ENCODE measurements at places on chromosomes 2 and 18. TPM values are rescaled to one million over a fixed set of nuclear protein-coding genes. Genes with fewer than 3 reads are reported as not detected.

Gene MDH1B
- total RNA-seq: 0.86 TPM

Gene ANKRD29
- 5.8 TPM for total RNA-seq

Gene AP1S3
- 1.8 TPM for total RNA-seq

Gene CNRIP1
- 36.4 TPM for total RNA-seq

Gene LYG1
- total RNA-seq: 0.86 TPM

Gene POTEI
- total RNA-seq: not detected

Gene SEH1L
- 36.3 TPM for total RNA-seq

Gene C18orf54
- 11.1 TPM for total RNA-seq

GRCh38 chr18:5891854-5892215 is 3.5 kb downstream of the TMEM200C start:
- DNase-seq: no peak

- no peak for DNase-seq
Measured at GRCh38 chr2:173653432-173653805, 298.7 kb downstream of the CDCA7 start.

DNA sequence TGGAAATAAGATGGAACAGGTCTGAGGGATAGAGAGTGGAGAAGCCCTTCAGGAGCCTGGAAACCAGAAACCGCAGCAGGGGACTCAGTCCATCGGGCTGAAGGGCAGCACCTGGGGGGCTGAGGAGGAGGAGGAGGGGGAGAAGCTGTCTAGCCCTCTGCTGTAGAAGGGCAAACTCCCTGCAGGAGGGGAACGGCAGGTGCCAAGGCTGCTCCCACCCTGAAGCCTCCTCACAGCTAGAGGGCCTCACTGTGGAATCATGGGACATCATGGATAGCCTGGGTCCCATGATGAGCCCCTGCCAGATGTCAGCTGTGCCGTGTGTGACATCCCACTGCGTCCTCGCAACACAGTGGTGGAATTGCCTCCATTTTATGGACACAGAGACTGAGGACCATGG is 435 bp downstream of the MYO7B start:
- DNase-seq: no peak

DNA sequence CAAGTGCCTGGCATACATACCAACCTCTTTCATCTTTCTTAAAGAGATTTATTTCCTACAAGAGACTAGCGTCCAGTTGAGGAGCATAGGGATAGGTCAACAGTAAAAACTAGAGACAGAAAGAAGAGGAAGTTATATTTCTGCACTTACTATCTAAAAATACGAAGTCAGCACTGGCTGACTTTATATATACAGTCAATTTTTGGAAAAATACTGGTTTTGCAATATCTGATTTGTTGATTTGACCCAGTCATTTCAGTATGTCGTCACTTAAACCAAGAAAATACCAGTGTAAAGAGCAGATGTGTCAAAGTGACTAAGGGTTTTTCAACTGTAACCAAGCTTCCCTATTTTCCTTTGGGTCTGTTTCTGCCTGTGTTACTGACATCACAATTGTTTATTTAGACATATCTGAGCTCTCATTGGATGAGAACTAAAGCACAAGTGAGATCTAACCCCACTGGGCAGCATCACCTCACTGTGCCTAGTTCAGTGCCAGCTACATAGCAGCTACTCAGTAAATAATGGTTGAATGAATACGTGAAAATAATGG is 23.0 kb downstream of the CYTIP start:
- peak; percentile 54 for DNase-seq

GRCh38 chr2:23524261-23524706 is 139.3 kb downstream of the KLHL29 start:
- peak; percentile 84 for DNase-seq

DNA sequence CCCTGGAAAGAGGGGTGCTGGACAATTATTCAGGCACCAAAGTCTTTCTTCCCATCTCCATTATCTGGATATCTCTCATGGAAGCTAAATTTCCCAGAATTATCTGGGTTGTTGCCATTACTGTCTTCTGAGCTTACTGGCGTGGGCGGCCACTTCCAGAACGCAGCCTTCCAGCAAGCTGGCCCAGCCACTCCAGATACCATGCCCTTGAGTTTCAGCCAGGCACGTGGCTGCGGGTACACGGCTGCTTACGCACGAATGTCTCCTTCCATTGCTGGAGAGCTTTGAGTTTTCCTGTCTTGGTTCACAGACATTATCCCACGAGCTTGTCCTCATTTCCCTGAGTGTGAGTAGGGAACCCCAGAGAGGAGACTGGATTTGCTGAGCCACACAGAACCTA is 32.7 kb downstream of the CELF4 start:
- no peak for DNase-seq

GRCh38 chr2:145160855-145161254 is 640.9 kb upstream of the ZEB2 start:
- no peak for DNase-seq

GRCh38 chr2:200538139-200538538 is 12.1 kb downstream of the SGO2 start:
- no peak for DNase-seq

DNA sequence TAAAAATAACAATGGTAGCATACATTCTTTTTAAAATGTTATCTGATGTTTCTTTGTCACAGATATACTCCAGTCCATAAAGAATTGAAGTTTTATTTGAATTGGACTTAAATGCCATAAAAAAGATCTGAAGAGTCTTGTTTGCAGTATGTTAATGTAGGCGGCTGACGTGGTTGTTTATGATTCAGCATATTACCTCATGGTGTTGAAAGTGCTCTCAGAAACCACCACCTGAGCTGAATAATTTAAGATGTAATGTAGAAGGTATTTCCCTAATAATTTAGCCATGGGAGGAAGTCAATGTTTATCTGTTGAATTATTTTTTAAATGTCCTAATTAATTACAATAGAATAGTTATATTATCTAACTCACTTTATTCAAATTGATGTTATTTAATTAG is 58.6 kb upstream of the CHN1 start:
- DNase-seq: no peak

GRCh38 chr2:46157966-46158310 is 139.3 kb upstream of the EPAS1 start:
- DNase-seq: no peak

DNA sequence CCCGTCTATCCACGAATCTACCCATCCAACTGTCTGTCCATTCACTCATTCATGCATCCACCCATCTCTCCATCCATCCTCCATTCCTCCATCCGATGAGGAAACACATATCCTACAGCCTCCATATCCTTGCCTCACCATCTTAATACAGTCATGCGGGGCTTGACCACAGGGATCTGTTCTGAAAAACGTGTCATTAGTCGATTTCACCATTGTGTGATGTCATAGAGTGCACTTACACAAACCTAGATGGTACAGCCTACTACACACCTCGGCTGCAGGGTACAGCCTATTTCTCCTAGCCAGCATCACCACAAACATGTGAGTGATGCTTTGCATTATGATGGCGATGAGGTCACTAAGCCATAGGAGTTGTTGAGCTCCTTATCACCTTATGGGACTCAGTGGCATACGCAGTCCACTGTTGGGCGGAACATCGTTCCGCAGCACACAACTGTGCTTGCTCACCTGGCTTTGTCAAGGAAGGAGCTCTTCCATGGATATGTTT is 1.9 kb upstream of the NT5DC4 start:
- DNase-seq: no peak

GRCh38 chr2:210844016-210844415 is 287.6 kb downstream of the CPS1 start:
- no peak for DNase-seq

- DNase-seq: no peak
Measured at GRCh38 chr2:16049406-16049805, 109.1 kb downstream of the MYCN start.

GRCh38 chr18:50287028-50287440 is 458 bp downstream of the CXXC1 start:
- peak; percentile 10 for DNase-seq

DNA sequence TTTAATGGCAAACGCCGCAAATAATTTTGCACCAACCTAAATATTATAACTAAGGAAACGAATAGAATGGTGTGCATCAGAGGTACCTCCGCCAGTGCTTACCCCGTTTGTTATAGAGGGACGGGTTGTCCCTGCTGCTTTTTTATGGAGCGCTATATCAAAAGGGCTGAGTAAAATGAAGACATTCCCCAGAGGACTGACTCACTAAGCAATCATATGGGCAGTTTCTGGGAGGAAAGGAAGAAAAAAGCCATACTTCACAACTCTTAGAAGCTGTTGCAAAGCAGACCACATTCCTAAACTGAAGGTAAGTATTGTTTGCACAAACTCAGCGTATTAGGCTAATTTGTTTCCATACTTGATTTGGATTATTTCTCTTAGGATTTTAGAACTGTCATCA is 12.9 kb downstream of the ID2 start:
- DNase-seq: peak; percentile 75

GRCh38 chr18:5770176-5770575 is 125.1 kb downstream of the TMEM200C start:
- no peak for DNase-seq

GRCh38 chr2:48397846-48398245 is 132.1 kb upstream of the STON1 start:
- no peak for DNase-seq

DNA sequence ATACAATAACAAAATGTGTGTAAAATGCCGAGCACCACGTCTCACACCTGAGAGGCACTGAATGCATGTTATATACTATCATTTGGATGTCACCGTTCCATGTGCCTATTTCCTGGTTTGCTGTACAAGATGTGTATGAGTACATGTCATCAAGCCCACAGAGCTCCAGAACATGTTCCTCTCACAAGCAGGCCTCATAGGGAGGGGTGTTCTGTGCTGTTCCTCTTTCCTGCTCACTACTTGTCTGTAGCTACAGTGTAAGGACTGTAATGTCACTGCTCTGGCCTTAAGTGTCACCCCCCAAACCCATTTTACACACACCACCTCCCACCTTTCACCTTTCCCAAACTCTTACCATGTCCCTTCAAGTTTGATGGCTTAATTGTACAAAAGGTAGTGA is 1.8 kb downstream of the AFF3 start:
- DNase-seq: no peak

DNA sequence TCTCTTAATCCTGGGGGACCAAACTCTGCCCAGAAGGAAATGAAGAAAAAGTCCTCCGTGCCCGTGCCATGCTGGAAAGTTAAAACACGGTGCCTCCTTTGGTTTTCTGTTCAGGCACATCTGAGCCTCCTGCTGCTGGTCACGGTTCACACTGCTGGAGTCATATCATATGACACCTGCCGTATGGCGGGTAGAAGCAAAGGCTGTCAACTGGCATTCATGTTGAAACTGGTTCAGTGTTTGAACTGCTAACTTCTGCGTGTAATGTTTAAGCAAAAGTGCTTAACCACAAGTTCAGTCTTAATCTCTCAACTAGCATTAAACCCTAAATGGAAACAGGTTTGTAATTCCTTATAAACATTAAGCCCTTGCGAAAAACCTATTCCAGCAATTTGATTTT is 3.1 kb downstream of the STK39 start:
- DNase-seq: no peak

DNA sequence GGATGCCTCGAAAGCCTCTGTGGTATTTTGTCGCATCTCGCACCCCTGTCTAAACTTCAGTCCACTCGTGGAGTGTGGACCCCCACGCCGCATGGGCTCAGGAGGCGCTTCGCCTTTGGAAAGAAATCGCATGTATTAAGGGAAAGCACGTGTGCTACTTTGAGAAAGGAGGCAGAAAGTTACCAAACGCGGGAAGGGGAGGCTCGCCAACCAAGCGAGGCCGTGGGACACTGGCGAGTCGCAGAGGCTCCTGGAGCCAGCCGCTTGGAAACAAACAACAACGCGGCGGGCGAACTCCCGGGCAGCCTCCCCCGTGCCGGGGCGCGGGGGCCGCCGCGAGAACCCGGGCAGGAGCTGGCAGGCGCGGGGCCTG is 455 bp upstream of the AGAP1 start:
- no peak for DNase-seq

DNA sequence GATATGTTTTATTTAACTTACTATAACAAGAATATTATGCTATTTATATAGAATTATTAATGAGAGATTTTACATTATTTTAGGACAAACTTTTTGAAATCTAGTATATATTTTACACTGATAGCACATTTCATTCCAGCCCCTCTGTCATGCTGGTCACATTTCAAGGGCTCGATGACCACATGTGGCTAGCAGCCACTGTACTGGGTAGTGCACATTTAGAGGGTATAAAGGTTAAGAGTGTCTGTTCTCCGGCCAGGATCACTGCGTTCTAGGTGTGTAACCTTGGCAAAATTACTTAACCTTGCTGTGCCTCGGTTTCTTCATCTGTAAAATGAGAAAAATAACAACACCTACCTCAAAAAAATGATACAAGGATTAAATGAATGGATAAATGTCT is 87.2 kb upstream of the TNP1 start:
- no peak for DNase-seq

DNA sequence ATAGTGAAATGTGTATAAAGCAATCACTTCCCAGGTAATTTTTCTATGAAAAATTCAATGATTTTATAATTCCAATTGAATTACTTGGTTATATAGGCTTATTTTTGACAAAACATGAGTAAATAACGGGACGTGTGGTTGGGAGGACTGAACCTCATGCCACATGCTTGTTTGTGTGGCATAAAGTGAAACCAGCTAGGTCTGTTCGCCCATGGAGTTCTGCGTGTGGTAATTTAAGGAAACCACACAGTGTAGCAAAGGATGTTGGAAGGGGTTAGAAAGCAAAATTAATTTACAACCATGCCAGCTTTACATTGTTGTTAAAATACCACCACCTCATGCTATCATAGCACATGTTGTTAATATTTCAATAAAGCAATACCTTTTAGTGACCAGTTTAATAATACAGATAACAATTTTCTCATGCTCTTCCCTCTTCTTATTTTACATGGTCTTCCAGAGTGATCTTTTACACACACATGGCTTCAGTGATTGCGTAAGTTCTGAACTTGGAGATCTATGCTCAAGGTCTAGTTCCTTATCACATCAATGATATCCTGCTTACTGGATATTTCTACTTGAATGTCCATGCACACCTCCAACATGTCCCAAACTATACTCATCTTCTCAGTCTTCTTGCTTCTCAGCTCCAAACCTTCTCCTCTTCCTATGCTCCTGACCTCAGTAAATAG is 156.4 kb upstream of the ITGA4 start:
- DNase-seq: no peak

DNA sequence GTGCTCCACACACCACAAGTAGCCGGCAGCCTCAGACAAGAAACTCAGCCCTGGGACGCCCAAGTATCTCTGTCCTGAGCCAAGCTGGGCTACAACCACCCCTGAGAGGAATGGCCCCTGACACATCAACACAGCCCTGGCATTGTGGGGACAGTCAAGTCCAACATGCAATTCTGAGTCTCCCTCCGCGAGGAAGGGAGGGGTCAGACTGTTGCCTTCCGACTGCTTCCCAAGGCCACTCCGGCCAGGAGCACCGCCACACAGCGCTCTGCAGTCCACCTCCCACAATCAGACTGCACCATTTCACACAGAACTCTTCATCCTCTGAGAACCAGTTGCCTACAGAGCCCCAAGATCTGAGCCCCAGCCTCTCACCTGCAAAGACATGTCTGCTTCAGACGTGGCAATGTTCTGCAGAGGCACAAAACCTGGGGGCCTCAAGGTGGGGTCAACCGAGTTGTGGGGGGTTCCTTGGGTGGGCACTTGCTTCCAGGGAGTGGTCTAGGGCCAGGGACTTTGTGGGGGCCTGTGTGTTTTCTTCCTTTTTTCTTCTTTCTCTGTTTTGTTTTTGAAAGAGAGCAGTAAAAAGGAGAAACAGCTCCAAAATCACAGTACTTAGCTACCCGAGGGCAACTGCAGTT is 76.7 kb upstream of the SALL3 start:
- no peak for DNase-seq

GRCh38 chr2:134508391-134508790 is 210.4 kb downstream of the TMEM163 start:
- no peak for DNase-seq
